NCI-H1930 (cell line): ENCODE measurements at places on chromosomes 3 and 15.

DNA sequence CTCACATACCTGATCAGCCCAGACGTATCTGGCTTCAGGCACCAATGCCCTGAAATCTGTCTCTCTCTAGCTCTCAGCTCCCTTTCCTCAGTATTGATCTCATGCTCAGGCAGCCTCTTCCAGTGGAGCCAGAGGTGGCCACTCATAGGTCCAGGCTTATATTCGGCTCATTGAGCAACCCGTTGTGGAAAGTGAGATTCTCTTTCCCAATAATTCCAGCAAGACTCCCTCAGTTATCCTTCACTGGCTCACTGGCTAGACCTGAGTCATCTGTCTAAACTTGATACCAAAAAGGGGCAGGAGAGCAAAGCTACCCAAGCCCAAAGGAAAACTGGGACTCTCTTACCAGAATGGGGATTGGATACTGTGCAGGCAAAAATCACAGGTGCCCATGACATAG, 33.4 kb upstream of the FRMD4B start:
- no peak for DNase-seq

- DNase-seq = no peak
These were observed 2.3 kb downstream of the GRIP2 start for GRCh38 chr3:14537590-14538450.

DNA sequence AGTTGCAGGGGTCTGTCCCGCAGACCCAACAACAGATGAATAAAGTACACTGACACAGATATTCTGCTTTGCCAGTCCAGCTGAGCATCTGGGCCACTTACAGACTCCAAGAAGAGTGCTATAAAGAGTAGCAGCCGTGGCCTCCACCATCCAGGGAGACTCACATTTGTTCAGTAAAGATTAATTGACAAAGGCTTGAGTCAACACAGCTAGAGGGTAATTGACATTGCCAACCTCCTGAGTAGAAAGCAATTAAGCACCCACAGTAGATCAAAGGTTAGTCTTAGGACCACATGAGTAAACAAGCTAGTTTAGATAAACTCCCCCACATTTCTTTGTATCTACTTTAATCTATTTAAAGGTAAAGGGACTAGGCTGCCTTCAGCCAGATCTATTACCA, 16.3 kb upstream of the CRTC3 start:
- no peak for DNase-seq

DNA sequence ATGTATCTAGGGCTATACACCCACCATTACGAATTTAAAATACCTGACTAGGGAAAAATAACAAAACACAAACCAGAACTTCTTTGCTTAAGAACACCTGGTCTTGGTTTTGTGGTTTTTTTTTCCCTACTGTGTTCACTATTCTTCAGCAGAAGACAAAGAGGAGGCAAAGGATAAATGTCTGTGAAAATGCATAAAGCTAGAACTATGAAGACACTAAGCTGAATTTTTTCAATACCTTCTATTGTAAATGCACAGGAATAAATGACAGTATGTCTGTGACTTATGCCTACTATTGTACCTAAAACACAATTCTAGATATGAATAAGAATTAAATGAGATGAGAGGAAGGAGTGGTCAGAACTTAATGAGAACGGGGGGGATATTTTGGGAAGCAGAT, 86.9 kb downstream of the TBL1XR1 start:
- DNase-seq = no peak

GRCh38 chr3:177687291-177687690, 490.0 kb upstream of the TBL1XR1 start:
- DNase-seq = no peak

DNA sequence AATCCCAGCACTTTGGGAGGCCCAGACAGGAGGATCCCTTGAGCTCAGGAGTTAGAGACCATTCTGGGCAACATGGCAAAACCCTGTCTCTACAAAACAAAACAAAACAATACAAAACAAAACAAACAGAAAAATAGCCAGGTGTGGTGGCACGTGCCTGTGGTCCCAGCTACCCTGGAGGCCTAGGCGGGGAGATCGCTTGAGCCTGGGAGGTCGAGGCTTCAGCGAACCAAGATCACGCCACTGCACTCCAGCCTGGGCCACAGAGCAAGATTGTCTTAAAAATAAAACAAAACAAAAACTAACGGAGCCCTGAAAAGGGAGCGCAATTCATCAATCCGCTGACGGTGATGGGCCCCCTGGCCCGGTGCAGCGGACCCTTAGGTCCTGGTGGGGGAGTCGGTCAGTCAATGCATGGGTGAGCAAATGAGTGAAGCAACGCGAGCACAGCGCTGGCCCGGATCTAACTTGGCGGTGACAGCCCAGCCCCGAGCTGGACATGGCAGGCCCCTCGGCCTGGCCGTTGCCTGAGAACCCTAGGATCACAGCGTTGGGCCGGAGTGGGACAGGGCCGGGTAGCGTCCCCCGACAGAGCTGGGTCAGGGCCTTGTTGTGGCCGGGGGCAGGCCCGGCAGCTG, 52.4 kb upstream of the BLM start:
- DNase-seq = no peak

DNA sequence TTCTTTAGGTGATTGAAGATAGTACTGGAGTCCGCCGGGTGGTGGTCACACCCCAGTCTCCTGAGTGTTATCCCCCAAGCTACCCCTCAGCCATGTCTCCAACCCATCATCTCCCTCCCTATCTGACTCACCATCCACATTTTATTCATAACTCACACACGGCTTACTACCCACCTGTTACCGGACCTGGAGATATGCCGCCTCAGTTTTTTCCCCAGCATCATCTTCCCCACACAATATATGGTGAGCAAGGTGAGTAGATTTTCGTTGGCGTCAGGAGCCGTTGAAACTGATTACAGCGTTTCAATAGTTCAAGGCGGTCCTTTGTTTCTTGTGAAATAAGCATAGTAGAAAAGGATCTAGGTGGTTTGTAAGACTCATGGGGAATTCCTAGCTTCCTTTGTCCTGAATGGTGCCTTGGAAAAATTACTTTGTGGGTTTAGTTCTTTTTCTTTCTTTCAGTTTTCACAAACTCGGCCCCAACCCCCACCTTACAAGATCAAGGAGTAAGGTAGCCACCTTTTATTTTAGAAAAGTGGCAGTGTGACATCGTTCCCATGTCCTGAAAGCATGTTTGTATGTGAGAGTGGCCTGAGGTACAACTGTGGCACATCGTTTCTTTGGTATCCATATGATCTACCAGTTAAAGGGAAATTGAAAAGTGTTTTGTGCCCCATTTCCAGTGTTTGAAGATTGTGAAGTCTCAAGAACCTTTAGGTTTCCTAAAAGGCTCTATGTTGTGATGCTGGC, 200.6 kb downstream of the GHSR start:
- no peak for DNase-seq

GRCh38 chr15:40366457-40367370, 8.7 kb downstream of the DISP2 start:
- no peak for DNase-seq

DNA sequence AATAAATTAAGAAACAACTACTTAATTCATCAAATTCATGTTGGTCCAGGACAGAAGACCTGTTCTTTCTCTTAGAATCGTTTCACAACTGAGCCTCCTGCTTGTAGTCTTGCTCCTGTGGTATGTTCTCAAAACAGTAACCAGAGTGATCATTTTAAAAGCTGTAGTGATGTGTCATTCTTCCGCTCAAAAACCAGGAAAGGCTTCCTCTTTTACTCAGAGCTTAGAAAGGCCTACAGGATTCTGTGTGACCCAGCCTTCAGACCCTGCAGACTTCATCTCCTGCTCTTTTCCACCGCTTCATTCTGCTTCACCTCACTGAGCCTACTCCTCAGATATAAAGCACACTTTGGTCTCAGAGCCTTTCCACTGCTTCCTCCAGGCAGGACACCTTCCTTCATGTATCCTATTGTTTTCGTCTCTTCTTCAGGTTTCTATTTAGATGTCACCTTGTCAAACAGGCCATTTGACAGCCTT, 22.7 kb downstream of the ST6GAL1 start:
- DNase-seq = no peak

DNA sequence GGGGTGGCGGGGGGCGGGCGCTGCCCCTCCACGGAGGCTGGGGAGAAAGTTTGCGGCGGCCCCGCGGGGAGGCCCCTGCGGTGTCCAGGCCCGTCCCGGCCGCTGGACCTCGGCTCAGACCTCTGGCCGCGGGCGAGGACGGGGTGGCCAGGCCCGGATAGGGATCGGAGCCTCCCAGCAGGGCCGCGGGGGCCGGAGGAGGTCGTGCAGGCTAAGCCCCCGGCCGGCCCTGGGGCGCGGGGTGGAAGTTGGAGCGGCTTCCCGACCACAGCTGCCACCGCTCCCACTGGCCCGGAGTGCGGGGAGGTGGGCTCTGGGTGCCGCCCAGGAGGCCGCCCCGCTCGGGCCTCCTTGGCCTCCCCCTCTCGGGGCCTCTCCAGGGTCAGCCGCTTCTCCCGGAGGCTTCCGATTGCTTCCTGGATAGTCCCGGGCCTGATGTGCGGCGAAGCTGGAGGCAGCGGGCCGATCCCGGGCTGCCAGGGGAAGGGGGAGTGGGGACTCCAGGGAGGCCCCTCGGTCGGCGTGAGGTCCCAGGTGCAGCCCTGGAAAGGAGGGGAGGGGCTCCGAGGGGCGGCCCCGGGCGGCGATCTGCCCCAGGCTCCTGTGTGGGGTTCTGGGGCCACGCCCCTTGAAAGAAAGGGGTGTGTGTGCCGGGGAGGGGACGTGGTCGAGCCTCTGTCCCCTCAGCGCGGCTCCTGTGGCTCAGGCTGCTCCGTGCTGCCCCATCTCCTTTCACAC, 907 bp downstream of the PLXNA1 start:
- no peak for DNase-seq

- DNase-seq = no peak
These were observed 15.3 kb upstream of the ABHD17C start for GRCh38 chr15:80679804-80680175.

GRCh38 chr3:106257172-106257571, 388.4 kb upstream of the CBLB start:
- no peak for DNase-seq

- DNase-seq = no peak
These were observed 665.0 kb downstream of the NTRK3 start for GRCh38 chr15:87591582-87591981.

GRCh38 chr15:52559575-52559974, 9.3 kb downstream of the ARPP19 start:
- no peak for DNase-seq

DNA sequence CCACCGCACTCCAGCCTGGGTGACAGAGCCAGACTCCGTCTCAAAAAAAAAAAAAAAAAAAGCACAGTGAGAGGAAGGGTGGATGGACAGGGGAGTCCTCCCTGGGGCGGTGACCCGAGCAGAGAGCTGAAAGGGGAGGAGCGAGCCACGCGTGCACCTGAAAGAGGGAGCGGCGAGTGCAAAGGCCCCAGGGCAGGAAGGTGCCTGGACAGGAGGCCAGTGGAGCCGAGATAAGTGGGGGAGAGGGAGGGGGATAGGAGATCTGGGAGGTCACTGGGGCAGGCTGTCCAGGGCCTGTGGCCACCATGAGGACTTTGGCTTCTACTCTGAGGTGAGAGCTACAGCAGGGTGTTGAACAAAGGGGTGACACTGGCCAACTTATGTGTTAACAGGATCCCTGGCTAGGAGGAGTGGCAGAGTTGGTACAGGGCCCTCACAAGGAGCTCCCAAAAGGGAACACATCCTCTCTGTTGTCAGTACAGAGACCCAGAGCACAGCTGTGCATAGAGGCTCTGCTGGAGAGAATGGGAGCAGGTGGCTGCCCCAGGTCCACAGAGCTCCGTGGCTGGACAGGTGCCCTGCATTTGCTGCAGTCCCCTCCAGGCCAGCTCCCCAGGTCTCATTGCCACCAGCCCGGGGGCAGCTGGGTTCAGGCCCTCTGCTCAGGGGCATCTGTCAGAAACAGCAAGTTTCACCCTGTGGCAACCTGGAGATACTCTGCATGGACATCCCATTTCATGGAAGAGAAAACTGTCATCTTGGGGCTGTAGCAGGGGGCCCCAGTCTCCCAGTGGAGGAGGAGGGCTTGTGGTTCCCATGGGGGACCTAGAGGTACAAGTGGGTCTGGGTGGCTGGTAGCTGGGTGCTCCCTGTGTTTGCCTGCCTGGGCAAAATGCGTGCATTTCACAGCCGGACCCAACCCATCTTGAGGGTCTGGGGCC, 28.5 kb downstream of the FBLN2 start:
- no peak for DNase-seq

- no peak for DNase-seq
These were observed 38.8 kb downstream of the BSN start for GRCh38 chr3:49593041-49593440.

DNA sequence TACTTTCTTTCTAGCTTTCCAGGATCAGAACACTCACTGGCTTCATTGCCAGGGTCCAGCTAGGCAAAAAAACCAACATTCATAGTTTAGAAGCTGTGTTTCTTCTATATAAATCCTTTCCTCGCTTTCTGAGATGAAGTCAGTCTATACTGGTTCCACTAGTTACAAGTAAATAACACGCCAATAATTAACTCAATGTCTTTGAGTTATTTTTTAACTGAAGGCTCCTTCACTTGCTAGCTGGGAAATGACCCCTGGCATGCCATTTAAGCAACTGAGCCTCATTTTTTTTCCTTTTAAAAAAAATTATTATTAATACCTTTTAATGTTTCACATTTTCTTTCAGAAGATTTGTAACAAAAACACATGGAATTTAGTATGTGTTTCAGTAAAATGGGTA, 2.1 kb upstream of the CCDC174 start:
- DNase-seq = no peak

GRCh38 chr3:44955917-44956316, 20.1 kb downstream of the ZDHHC3 start:
- DNase-seq = no peak

GRCh38 chr3:130820976-130821375, 72.9 kb upstream of the ATP2C1 start:
- no peak for DNase-seq

DNA sequence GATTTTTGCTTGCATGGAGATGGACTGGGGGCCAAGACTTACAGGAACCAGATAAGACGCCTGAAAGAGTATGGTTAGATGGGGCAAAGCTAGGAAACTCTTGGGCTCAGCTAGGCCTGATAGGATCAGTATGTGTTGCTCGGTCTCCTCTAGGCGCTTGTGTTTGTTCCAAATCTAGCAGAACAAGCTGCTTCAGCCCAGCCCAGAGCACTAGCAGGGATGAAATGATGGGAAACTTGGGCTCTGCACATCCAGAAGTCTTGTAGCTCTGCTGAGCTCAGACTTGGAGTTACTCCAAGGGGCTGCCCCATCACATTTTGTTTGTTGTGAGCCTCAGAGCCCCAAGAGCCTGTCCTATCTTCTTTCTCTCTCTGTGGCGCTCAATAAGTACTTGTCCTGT, 34.7 kb downstream of the FOXL2 start:
- DNase-seq = no peak

GRCh38 chr15:25761971-25762662, 101.0 kb downstream of the ATP10A start:
- DNase-seq = no peak

GRCh38 chr15:92839696-92840095, 60.4 kb upstream of the CHD2 start:
- no peak for DNase-seq

GRCh38 chr3:123618076-123618708, 33.3 kb upstream of the HACD2 start:
- no peak for DNase-seq

- DNase-seq = no peak
These were observed 42.2 kb upstream of the POU1F1 start for GRCh38 chr3:87318617-87319021.
